ENCODE measurements at places on chromosomes 13 and 19.

- DNase-seq, result no peak
These were observed 149.0 kb downstream of the SLITRK1 start for GRCh38 chr13:83733293-83733692.

DNA sequence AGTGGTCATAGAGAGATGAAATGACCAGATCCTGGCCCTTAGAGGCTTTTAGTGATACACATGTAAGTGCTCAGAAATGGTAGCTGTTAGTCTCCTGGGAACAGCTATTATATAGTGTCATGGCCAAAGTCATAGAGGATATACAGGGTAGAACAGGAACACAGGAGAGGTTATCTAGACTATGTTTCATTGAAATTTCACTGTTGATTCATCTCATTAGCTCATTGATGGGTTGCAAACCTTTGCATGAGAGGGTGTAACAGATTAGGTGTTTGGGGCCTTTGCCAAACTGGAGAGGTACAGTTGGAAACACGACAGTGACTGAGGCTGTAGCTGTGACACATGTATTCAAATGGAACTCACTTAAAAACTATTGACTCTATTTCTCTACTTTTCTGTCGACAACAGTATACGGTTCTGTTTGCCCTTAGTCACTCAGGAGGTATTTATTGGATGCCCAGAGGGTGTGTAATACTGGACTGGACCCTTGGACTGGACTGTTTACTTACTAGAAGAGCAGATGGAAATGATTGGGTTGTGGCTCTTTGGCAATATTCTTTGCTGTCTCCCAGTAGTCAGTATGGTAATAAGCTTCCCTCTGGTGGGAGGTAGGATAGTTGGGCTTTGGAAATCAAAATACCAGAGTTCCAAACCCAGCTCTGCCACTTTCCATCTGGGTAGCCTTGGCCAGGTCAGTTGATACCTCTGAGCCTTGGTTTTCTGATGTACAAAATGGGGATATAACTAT lies 29.8 kb downstream of the ARHGAP35 start:
- DNase-seq, result no peak

GRCh38 chr13:44432650-44433049 lies 59.0 kb downstream of the SERP2 start:
- no peak for DNase-seq

DNA sequence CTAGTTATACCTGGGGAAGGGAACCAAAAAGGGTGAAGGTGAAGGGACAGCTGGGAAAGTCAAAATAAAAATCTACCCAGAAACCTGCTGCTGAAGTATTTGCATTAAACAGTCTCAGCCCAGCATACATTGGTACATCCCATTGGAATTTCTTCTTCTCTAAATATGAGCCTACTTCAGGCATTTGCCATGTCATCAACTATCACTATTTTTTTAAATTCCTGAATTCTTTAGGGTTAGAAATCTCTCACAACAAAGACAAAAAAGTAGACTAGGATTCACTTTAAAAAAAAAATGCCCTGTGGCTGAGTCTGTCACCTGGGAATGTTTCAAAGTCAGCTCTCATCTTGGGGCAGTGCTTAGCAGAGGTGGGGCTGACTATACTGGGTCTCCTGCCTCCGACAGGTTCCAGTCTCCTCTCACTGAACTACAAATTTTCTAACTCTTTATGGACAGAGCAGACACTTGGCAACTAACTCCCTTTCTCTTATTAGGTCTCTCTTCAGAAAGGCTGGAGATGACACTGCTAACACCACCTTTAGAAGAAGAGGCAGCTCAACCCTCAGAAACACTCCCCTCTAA lies 141.2 kb downstream of the LHFPL6 start:
- DNase-seq, result no peak

GRCh38 chr19:58382997-58383603 lies 2.3 kb upstream of the ZNF837 start:
- no peak for DNase-seq

- DNase-seq, result no peak
These were observed 18.4 kb downstream of the CYTH2 start for GRCh38 chr19:48487544-48487943.

DNA sequence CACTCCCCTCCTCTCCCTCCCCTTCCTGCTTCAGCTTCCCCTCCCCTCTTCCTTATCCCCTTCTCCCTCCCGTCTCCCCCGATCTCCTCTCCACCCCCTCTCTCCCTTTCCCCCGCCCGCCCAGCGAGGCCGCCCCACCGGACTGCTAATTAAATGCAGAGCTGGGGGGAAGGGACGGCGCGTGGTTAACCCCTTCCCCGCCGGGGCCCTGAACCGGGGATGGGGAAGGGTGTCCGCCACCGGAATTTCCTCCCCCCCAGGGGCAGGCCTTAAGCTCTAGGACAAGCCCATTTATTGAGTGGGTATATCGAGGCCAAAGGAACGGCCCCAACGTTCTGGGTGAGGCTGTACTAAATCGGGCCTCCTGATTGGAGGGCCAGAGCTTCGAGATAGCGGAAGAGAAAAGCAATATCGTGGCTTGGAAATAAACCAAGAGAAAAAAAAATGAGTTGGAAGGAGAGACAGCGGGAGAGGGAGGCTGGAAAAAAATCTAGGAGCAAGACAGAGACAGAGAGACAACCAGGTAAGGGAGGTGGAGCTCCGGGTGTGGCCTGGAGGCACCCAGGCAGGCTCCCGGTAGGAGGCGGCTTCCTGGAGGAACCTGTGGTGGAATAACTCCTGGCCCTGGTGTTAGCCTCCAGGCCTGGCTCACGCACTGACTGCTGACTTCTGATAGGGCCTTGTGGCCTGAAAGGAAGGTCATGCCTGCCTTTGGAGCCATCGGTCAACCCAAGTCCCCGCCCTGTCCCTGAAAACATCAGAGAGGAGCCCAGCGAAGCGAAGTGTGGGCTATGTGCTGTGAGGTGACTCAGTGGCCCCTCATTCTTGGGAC lies 11.6 kb upstream of the JUND start:
- peak; percentile 67 for DNase-seq

DNA sequence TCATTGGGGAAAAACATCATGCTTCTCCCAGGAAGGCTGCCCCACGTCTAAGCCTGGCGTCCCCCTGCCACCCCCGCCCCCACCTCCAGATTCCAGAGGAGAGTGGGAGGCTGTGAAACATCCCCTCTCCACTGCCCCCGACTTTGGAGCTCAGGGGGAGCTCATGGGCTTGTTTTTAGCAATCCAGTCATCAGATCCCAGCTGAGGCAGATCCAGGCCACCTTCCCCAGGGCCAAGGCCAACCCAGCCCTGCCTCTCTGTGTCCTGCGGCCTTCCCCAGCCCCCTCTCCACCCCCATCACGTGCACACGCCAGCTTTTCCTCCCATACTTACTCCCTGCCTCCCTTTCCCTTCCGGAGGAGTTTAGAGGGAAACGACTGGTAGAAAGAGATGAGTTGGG lies 38.8 kb downstream of the SHISA2 start:
- DNase-seq, result no peak

GRCh38 chr13:109938255-109938936 lies 152.0 kb upstream of the IRS2 start:
- no peak for DNase-seq

DNA sequence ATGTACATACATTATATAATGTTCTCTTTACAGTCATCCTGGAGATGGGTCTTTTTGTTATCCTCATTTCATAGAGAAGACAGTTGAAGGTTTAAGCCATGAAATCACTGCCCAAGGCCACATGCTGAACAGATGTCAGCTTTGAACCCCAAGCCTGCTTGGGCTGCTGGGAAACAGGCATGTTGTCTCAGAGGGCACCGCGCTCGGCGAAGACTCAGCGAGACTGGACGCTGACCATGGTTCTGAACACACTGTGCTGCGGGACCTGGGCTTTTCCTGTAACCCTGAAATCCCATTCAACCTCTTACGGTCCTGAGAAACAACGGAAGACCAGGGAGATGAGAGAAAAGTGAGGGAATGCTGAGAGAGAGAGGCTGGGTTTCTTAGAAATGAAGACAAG lies 27.3 kb downstream of the LRFN3 start:
- peak; percentile 77 for DNase-seq

- no peak for DNase-seq
These were observed 1.0 kb downstream of the FSTL3 start for GRCh38 chr19:677201-677600.

GRCh38 chr13:77492982-77493381 lies 42.5 kb upstream of the SCEL start:
- no peak for DNase-seq

DNA sequence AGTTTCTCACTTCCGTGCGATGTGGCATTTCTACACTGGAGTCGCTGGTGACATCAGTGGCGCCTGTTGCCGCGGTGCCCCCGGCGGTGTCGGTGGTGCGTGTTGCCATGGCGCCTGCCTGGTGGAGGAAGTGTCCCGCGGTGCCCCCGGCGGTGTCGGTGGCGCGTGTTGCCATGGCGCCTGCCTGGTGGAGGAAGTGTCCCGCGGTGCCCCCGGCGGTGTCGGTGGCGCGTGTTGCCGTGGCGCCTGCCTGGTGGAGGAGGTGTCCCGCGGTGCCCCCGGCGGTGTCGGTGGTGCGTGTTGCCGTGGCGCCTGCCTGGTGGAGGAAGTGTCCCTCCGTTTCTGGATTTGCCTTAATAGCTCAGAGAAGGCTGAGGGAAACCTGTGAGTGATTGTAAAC lies 127.6 kb downstream of the KDM4B start:
- DNase-seq, result no peak

GRCh38 chr13:79090552-79091124 lies 315.4 kb downstream of the RBM26 start:
- no peak for DNase-seq

DNA sequence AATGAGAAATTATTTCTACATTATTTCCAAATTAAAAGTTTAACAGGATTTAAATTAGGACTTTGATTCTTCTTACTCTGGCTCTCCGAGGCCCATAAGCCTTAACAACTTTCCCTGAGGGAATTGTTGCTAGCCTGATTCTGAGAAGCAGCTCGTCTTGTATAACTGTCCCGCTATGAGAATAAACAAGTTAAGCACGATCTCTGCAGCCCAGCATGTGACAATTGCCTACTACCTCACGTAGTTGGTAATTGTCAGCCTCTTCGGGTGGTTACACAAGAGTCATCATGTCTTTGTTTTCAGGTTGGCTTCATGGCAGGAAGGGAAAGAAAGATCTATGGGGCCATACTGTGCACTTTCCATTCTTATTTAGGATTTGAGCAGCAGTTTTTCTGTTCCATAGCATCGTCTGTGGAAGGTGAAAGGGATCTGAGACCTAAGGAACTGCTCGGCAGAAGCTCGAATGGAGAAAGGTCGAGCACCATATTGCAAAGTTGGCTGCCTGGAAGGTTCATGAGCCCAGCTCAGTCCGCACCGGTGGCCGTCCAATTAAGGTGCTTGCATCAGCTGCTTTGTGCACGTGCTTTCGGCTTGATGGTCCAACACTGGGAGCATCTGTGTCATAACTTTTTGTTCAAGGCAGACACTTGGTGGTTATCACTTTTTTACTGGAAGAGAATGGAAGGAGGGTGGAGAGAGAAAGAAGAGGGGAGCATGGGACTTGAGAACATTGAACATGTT lies 1.8 kb upstream of the STARD13 start:
- DNase-seq, result no peak

- DNase-seq, result peak; percentile 65
These were observed at the start of gene HOOK2 for GRCh38 chr19:12774588-12775555. Gene HOOK2, minus strand, starts transcription at chr19:12775552. Its CDS starts 103 bp downstream, at chr19:12775449.

DNA sequence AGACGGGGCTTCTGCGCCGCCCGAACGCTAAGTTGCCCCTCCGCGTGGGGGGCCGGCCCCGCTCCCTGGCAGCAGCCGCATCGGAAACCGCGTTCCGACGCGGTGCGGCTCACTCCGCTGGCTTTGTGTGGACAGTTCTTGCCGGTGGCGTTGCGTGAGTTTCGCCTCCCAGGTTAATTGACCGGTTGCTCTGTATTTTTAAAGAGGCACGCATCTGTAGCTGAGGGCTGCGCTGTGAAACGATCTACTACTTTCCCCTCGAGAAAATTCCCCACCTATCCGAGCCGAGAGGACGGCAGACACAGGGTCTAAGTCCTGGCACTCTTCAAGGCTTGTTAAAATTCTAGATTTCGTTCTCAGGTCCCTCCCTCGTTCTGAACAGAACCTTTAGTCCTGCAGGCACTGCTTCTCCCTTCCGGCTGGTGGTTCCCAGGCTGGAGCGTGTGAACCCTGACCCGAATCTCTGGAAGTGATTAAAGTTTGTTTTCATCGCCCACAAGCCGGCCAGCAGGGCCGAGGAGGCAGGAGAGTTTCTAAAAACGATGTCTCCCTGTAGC lies 933 bp downstream of the ARHGEF7 start:
- no peak for DNase-seq

GRCh38 chr19:35265900-35266519 lies 2.8 kb upstream of the USF2 start:
- DNase-seq, result peak; percentile 20

GRCh38 chr19:35993923-35994598 lies 927 bp upstream of the SDHAF1 start:
- peak; percentile 38 for DNase-seq

DNA sequence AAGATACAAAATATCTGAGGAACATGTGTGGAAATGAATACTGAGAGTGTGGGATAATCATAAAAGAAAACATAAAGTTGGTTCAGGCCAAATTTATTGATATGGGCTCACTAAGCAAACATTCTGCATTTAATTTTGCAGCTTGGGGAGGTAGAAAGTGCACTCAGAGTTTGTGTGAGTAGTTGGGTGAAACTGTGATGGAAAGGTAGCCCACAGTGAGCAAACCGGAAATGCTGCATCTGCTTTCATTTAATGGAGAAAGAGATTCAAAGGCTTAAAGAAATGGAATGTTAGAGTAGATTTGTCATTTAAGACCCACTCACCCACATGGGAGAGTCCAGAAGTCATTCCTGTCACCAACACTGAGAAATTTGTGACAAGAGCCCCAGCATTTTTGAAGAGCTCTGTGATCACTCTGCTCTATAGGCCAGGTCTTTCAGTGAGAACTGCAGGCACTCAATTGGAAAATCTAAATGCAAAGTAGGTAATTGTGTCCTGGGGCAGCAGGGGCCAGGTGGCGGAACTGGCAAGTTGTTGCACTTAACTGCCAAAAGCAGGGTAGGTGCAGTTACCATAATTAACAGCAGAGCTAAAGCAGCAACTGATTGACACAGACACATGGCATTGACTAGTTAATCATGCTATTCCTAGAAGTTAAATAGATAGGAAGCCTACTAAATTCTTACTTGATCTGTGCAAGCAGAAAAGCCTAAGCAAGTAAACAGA lies 1228.3 kb upstream of the PCDH20 start:
- no peak for DNase-seq

DNA sequence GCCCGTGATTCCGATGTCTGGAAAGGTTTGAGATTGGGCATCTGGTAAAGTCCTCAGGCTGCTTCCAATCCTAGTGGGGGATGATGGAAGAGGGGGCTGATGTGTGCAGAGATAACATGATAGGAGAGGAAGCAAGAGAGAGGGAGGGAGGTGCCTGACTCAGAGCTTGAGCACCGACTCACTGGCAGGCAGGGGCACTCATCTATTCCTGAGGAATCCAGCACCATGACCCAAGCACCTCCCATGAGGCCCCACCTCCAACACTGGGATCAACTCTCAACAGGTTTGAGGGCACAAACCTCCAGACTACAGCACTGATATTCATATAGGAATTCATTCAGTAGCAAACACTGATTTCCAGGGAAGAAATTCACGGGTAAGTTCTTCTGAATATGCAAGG lies 5.6 kb upstream of the SIGLEC9 start:
- no peak for DNase-seq

DNA sequence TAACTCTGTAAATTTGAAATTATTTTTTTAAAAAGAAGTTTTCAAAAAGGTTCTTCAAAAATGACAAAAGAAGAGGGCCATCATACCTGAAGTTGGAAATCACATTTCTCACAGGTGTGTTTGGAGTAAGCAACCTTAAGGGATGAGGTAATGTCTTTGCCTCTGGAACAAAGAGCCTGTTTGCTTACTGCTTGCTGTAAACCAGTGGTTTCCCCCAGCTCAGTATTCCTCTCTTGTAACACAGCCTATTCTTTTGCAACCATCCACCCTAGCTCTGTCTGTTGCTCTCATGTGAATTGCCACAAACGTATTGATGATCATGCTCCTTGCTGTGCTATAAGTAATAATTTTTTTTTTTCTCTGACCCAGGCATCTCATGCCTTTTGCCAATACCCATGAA lies 38.1 kb downstream of the UCHL3 start:
- no peak for DNase-seq

Data from activated naive CD4-positive, alpha-beta T cell treated with anti-CD3 and anti-CD28 coated beads, Interleukin-2, amount 10 ng/mL, durations not matched to agents 7 days and 5 days (primary cell).